ENCODE measurements at places on chromosomes 6 and 20.

- no peak for DNase-seq
These were observed 587.8 kb upstream of the JAG1 start for GRCh38 chr20:11261533-11262000.

- DNase-seq: no peak
These were observed 27.8 kb upstream of the MROH8 start for GRCh38 chr20:37207171-37207570.

- DNase-seq: no peak
These were observed 57.4 kb upstream of the FOXC1 start for GRCh38 chr6:1552296-1552761.

DNA sequence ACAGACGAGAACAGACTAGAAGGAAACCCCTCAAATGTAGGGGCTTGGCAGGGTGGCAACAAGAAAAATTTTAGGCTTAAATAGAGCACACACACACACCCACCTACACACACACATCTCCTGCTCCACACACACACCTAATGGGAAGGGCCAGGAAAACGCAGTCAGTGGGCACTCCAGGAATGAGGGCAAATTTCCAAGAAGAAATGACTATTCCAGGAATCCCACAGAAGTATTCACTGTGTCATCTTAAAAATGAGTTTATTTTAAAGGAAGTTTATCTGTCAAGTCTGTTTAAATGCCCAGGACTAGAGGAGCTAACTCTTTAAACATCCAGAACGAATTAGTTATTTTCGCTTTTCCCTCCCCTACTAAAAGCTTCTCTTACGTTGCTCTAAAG, 13.0 kb downstream of the ALDH8A1 start:
- no peak for DNase-seq

Data from activated naive CD4-positive, alpha-beta T cell treated with anti-CD3 and anti-CD28 coated beads, Interleukin-2, amount 50 U/mL, for 72 hours (primary cell).